Uterus (tissue), 4 donors: ENCODE measurements at places on chromosomes 3 and 15.

GRCh38 chr3:72492240-72492639 lies 356.0 kb downstream of the SHQ1 start:
- H3K4me3 ChIP-seq, result no peak overlapping the region
- H3K27me3 ChIP-seq, result no peaks in the 10 kb centered on the region
- no peaks in the 10 kb centered on the region for H3K36me3 ChIP-seq
- no peaks in the 10 kb centered on the region for H3K4me1 ChIP-seq
- DNase-seq, result no peak
- H3K27ac ChIP-seq, result no peak overlapping the region

- no peaks in the 10 kb centered on the region for H3K27me3 ChIP-seq
- DNase-seq, result no peak
- H3K4me3 ChIP-seq, result no peak overlapping the region
- no peaks in the 10 kb centered on the region for H3K36me3 ChIP-seq
- H3K27ac ChIP-seq, result peak overlapping the region; percentile 45
- H3K4me1 ChIP-seq, result peaks cover 9% of the 10 kb centered on the region
Observed at GRCh38 chr3:177906578-177907229, 629.5 kb upstream of the KCNMB2 start.

GRCh38 chr15:81160312-81161159 lies 26.5 kb downstream of the CFAP161 start:
- H3K27me3 ChIP-seq, result no peaks in the 10 kb centered on the region
- H3K36me3 ChIP-seq, result no peaks in the 10 kb centered on the region
- H3K27ac ChIP-seq, result peak overlapping the region; percentile 51
- peaks cover 7% of the 10 kb centered on the region for H3K4me1 ChIP-seq

- no peak for DNase-seq
- H3K27ac ChIP-seq, result no peak overlapping the region
- H3K4me3 ChIP-seq, result no peak overlapping the region
- no peaks in the 10 kb centered on the region for H3K36me3 ChIP-seq
Observed at GRCh38 chr3:150673966-150674365, 29.8 kb downstream of the ERICH6 start.

DNA sequence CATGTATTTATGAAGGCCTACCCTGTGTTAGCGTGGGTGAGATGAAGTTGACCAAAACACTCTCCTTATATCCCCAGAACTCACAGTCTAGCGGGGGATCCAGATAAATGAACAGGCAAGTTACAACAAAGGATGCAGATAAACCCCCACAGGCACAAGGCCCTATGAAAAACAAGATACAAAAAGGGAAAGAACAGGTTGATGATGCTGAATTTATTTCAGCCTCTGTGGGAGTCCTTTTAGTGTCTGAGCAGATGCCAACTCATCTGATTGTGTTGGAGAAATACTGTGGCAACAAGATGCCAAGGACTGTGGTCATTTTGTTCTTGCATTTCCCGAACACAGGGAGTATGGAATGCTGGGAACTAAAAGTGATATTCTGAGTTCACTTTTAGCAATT lies 300.0 kb downstream of the CHST2 start:
- no peaks in the 10 kb centered on the region for H3K27me3 ChIP-seq
- H3K27ac ChIP-seq, result no peak overlapping the region
- no peak for DNase-seq
- H3K4me3 ChIP-seq, result no peak overlapping the region

DNA sequence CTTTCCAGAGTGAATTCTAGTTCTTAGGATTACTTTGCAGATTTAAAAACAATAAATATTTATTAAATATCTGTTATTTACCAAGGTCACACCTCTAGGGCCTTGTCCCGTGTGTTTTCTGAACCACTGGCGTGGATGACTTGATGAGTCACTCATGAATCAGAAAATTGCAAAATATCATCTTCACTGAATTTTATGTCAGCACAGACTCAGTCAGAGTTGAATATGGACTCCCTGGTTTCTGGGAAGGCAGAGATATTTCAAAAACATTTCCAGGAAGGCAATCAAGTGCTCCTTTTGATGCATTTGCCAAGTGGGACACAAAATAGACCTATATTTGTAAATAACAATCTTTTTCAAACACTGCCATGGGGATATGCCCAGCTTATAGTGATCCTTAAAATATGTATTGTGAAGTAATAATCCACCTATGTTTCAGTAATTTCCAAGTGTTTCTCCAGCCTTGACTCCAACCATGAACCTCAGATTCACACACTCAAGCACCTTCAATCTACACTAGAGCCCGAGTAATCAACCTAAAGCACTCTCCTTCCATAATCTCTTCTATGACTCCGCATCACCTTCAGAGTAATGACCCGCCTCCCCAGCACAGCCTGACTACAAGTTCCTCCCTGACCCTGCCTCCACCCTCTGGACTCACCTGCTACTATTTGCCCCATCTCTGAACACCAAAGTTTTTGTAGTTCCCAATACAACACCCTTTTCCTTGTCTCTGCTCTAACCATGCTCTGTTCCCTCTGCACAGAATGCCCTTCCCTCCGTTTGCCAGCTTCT lies 24.3 kb downstream of the DPH3 start:
- no peaks in the 10 kb centered on the region for H3K27me3 ChIP-seq

GRCh38 chr15:77036537-77037387 lies 34.1 kb downstream of the TSPAN3 start:
- H3K4me3 ChIP-seq, result no peak overlapping the region
- H3K36me3 ChIP-seq, result no peaks in the 10 kb centered on the region
- no peak overlapping the region for H3K27ac ChIP-seq
- peak; percentile 16 for DNase-seq

DNA sequence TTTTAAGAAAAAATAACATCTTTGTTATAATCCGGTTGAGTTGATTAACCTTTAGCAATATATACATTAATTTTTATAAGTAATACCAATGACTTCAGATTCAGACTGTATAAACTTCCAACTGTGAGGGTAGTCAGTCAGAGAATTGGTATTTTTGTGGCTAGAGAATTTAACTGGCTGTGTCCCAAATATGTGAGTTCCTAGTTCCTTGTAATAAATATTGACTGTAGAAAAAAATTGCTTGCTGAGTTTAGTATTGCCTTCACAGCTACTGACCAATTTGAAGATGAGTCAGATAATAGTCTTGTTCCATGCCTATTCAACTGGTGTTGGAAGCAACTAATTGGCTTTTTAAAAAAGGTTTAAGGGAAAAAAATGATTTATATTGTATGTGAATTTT lies 210.8 kb downstream of the GAP43 start:
- H3K4me3 ChIP-seq, result no peak overlapping the region
- no peaks in the 10 kb centered on the region for H3K36me3 ChIP-seq
- DNase-seq, result no peak
- H3K27ac ChIP-seq, result no peak overlapping the region
- H3K27me3 ChIP-seq, result no peaks in the 10 kb centered on the region

DNA sequence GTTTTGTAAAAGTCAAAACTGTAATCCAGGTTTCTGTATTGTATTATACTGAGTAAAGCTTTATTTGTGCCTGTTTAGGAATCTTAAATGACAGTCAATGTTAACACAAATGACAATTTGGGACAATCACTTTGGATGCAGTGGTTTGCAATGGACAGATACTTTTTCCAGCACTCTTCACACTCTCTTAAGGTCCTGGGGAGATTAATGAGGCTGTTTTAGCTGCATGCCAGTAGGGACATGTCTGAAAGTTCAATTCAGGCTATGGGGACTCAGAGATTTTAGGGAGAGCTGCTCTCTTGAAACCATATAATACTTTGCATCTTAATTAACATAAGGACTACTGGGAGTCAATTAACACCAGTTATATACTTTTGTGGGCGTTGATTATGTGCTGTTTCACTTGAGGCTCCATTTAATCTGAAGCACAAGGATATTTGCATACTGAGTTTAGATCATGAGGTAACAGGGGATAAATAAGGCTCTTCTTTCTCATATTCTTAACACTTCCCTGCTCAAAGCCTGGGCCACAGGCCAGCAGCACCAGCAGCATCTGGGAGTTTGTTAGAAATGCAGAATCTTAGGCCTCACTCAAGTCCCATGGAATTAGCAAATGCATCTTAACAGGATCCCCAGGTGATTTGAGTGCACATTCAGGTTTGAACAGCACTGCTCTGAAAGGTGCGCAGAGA lies 972.8 kb downstream of the PLOD2 start:
- no peaks in the 10 kb centered on the region for H3K27me3 ChIP-seq
- H3K27ac ChIP-seq, result no peak overlapping the region
